ENCODE measurements at places on chromosomes 11 and 22. TPM values are rescaled to one million over a fixed set of nuclear protein-coding genes. Genes with fewer than 3 reads are reported as not detected.

- no peaks in the 10 kb centered on the region for H3K36me3 ChIP-seq
- no peak for DNase-seq
- peaks cover 19% of the 10 kb centered on the region for H3K4me1 ChIP-seq
- peak overlapping the region; percentile 28 for H3K4me3 ChIP-seq
- peak overlapping the region; percentile 58 for H3K27ac ChIP-seq
- H3K27me3 ChIP-seq = no peaks in the 10 kb centered on the region
Observed at GRCh38 chr22:21013657-21014201, 1.2 kb upstream of the P2RX6 start.

DNA sequence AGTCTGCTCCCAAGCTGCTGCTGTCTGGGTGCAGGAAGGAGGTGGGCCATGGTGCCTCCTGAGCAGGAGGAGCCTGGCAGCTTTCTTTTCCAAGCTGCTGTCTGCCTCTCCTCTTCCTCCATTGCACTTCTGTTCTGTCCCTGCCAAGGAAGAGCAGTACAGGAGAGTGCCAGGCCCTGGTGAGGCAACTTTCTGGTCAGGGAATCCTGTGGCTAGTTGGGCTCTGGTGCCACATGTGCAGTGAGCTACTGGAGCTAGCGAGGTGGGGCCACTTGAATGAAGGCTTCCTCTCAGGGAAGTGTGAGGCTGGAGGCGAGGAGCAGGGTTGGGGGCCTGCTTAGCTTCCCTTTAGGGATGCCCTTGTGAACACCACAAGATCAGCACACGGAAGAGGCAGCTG is 90.0 kb downstream of the TSPAN18 start:
- no peak for DNase-seq
- H3K27ac ChIP-seq = no peak overlapping the region
- H3K27me3 ChIP-seq = no peaks in the 10 kb centered on the region

DNA sequence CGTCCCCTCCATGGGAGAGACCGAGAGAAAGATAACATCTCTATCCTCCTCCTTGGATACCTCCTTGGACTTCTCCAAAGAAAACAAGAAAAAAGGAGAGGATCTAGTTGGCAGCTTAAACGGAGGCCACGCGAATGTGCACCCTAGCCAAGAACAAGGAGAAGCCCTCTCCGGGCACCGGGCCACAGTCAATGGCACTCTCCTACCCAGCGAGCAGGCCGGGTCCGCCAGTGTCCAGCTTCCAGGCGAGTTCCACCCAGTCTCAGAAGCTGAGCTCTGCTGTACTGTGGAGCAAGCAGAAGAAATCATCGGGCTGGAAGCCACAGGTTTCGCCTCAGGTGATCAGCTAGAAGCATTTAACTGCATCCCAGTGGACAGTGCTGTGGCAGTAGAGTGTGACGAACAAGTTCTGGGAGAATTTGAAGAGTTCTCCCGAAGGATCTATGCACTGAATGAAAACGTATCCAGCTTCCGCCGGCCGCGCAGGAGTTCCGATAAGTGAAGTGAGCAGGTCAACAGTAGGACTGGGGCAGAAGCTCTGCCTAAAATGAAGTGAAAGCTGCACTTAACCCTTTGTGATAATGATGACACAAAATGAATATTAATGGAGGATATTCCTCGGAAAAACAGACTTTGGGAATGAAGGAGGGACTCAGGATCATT is 65.3 kb downstream of the WNT11 start:
- H3K4me1 ChIP-seq = no peaks in the 10 kb centered on the region
- no peak overlapping the region for H3K4me3 ChIP-seq
- H3K36me3 ChIP-seq = no peaks in the 10 kb centered on the region
- no peaks in the 10 kb centered on the region for H3K27me3 ChIP-seq

DNA sequence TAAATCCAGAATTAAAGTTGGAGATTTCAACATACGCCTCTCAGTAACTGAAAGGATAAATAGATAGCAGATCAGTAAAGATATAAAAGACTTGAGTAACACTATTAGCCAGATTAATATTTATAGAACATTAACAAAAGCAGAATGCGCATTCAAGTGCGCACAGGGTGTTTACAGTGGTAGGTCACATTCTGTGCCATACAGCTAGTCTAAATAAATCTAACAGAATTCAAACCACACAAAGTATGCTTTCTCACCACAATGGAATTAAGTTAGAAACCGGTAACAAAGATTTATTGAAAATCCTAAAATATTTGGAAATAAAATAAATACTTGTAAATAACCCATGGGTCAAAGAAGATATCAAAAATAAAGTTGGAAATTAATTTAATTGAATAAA is 341.0 kb downstream of the DYNC2H1 start:
- no peak for DNase-seq
- H3K4me3 ChIP-seq = no peak overlapping the region
- no peaks in the 10 kb centered on the region for H3K36me3 ChIP-seq
- H3K27me3 ChIP-seq = no peaks in the 10 kb centered on the region
- H3K4me1 ChIP-seq = no peaks in the 10 kb centered on the region

DNA sequence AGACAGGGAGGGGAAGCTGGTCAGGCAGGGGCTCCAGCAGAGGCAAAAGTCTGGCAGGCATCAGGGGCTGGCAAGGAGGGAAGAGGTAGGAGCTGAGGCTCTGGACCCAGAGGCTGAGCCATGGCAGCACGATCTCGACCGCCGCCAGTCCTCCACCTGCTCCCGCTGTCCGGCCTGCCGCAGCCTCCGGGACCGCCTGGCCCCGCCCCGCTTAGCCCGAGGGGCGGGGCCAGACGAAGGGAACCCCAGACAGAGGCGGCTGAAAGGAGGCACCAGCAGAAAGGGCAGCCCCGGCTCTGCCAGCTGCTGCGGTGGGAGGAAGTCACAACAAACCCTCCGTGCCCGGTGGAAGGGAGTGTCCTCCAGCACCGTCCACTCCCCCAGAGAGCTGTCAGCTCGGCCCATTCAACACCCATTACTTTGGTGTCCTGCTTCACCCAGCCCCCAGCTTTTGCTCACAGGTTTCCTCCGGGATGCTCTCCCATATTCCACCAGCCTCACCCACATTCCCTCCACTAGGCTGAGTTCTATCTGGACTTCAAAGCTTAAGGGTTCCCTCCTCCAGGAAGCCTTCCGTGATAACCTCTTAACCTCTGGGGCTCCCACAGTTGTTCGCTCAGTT is at the start of gene MFNG:
Gene MFNG, minus strand, starts transcription at position 161 of the 622 bp plus-strand sequence. CDS start 207 bp downstream, outside the sequence.
- H3K36me3 ChIP-seq = no peaks in the 10 kb centered on the region
- H3K27me3 ChIP-seq = no peaks in the 10 kb centered on the region
- H3K4me3 ChIP-seq = peak within 1 kb of the TSS; percentile 52
- peak; percentile 84 for DNase-seq

- H3K27ac ChIP-seq = peak overlapping the region; percentile 59
- DNase-seq = peak; percentile 43
- peaks cover 5% of the 10 kb centered on the region for H3K27me3 ChIP-seq
- H3K4me1 ChIP-seq = peaks cover 3% of the 10 kb centered on the region
- H3K36me3 ChIP-seq = no peaks in the 10 kb centered on the region
Observed at GRCh38 chr11:128905345-128906184, 14.4 kb downstream of the KCNJ5 start.

- peak overlapping the region; percentile 23 for H3K27ac ChIP-seq
- H3K4me1 ChIP-seq = peaks cover 6% of the 10 kb centered on the region
Observed at GRCh38 chr11:65078151-65078550, 5.7 kb downstream of the CDCA5 start.

GRCh38 chr11:55956521-55956920 is 13.2 kb downstream of the OR10AG1 start:
- no peaks in the 10 kb centered on the region for H3K4me1 ChIP-seq
- H3K27ac ChIP-seq = no peak overlapping the region
- no peak overlapping the region for H3K4me3 ChIP-seq

GRCh38 chr11:110196241-110196754 is 100.1 kb downstream of the RDX start:
- no peaks in the 10 kb centered on the region for H3K36me3 ChIP-seq
- DNase-seq = peak; percentile 20
- H3K27ac ChIP-seq = no peak overlapping the region
- no peak overlapping the region for H3K4me3 ChIP-seq
- H3K4me1 ChIP-seq = no peaks in the 10 kb centered on the region

- no peak overlapping the region for H3K4me3 ChIP-seq
- H3K27me3 ChIP-seq = no peaks in the 10 kb centered on the region
- H3K27ac ChIP-seq = no peak overlapping the region
- DNase-seq = no peak
Observed at GRCh38 chr11:105137286-105137685, 2.3 kb downstream of the CARD18 start.

DNA sequence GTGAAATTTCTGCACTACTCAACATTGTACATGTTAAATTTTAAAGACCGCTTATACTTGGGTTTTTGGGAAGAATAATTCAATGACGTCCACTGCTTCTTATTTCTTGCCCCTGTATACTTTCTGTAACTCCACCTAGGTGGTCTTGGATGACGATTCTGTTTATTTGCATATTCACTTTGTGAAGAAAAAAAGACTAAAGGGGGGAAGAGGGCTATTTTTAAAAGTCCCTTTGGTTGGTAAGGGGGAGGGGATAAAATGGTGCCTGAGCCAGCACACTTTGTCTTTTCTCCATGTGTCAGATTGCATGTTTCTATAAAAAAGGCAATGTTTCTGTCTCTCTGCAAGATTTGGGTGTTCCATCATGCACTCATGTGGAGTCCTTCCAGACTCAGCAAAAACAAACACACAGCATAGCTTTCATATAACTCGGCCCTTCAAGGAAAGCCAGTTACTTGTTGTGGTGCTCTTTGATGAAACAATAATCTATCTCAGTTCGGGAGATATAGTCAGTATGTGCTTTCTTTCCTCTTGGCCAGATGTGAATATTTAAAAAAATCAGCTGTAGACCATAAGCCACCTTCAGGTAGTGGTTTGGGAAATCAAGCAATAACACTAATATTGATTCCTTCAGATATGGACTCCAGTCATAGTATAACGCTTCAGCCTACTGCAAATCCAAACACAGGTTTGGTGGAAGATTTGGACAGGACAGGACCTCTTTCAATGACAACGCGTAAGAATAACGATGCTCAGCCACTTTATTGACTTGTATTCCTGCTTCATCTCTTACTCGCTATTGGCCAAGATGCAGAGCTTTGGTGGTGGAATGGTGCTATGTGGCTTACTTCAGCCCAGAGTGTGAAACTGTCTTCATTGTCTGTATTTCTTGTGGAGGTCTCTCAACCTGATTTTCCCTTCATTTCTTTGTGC is 68.8 kb downstream of the CD44 start:
- no peak overlapping the region for H3K27ac ChIP-seq
- DNase-seq = no peak
- H3K36me3 ChIP-seq = peaks cover 4% of the 10 kb centered on the region

DNA sequence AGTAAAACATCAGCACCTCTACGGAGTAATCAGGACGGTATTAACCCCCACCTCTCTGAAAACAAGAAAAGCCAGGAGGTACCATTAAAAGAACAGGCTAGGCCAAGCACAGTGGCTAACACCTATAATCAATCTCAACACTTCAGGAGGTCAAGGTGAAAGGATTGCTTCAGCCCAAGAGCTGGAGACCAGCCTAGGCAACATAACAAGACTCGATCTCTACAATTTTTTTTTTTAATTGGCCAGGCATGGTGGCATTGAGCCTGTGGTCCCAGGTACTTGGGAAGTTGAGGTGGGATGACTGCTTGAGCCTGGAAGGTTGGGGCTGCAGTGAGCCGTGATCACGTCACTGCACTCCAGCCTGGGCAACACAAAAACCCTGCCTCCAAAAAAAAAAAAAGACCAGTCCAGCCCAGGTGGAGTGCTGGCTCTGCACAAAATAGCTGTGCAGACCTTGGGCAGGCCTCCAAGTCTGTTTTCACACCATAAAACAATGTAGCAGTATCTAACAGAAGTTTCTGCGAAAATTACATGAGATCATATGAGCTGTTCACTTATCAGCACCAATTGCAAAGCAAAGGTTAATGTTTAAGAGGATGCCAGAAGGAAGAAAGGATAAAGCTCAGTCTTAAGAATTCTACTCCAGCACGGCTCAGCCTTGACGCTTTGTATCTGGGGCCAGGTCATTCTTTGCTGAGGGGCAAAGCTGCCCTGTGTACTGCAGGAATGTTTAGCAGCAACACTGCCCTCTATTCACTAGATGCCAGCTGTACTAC is 14.8 kb downstream of the CHKA start:
- peaks cover 31% of the 10 kb centered on the region for H3K4me1 ChIP-seq
- H3K36me3 ChIP-seq = no peaks in the 10 kb centered on the region
- H3K4me3 ChIP-seq = no peak overlapping the region
- peak overlapping the region; percentile 55 for H3K27ac ChIP-seq

- H3K27me3 ChIP-seq = no peaks in the 10 kb centered on the region
- peak overlapping the region; percentile 82 for H3K4me3 ChIP-seq
- DNase-seq = peak; percentile 57
- H3K36me3 ChIP-seq = no peaks in the 10 kb centered on the region
Observed at GRCh38 chr11:94128291-94128745, 323 bp upstream of the PANX1 start.

- H3K27ac ChIP-seq = no peak overlapping the region
- no peaks in the 10 kb centered on the region for H3K36me3 ChIP-seq
Observed at GRCh38 chr22:40484906-40485669, 114.7 kb downstream of the SGSM3 start.

DNA sequence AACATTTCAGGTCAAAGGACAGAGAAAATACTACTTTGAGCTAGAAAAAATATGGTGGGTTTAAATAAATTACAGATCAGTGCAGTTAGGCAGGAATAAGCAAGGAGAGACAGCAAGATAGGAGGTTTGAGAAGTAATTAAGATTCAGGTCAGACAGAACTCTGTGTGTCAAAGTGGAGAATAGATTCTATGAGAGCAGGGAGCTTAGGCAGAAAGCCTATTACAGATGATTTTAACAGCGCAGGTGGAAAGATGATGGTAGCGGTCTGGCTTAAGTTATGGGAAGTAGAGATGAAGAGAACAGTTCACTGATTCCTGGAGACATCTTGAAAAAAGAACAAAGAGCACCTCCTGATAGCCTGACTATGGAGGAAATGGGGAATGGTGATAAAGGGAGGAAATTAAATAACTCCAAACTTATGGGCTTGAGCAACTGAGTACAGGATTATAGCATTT is 106.0 kb downstream of the APIP start:
- no peaks in the 10 kb centered on the region for H3K36me3 ChIP-seq
- peaks cover 19% of the 10 kb centered on the region for H3K4me1 ChIP-seq
- DNase-seq = no peak
- H3K27ac ChIP-seq = peak overlapping the region; percentile 67

ACR gene
- total RNA-seq = not detected

CALCA gene
- not detected for total RNA-seq

MCM5 gene
- 14.9 TPM for total RNA-seq

DSCAML1 gene
- total RNA-seq = 5.8 TPM

RASL10A gene
- total RNA-seq = 5.0 TPM

SCN3B gene
- total RNA-seq = 0.37 TPM

OR4D5 gene
- 0.41 TPM for total RNA-seq

ROBO4 gene
- 6.2 TPM for total RNA-seq

LARGE2 gene
- 0.60 TPM for total RNA-seq

OR10A3 gene
- not detected for total RNA-seq
